ENCODE measurements at places on chromosomes 7 and 10.

GRCh38 chr7:28813243-28813962 is 144.7 kb downstream of the TRIL start:
- DNase-seq: no peak

- no peak for DNase-seq
These were observed 685.3 kb upstream of the GALNT17 start for GRCh38 chr7:70446448-70447143.

DNA sequence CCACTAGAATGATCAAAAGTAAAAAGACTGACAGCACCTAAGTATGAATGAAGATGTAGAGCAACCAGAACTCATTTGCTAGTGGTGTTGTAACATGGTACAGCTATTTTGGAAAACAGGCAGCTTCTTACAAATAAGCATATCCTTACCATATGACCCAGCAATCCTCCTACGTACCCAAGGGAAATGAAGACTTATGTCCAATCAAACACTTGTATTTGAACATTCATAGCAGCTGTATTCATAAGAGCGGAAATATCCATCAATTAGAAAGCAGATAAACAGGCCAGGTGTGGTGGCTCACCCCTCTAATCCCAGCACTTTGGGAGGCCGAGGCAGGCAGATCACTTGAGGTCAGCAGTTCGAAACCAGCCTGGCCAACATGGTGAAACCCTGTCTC is 53.0 kb downstream of the KLRG2 start:
- DNase-seq: no peak

GRCh38 chr10:104043854-104044253 is 41.8 kb downstream of the COL17A1 start:
- DNase-seq: no peak

GRCh38 chr7:44258865-44259546 is 58.2 kb downstream of the YKT6 start:
- DNase-seq: no peak

GRCh38 chr10:61953183-61953582 is 51.7 kb downstream of the ARID5B start:
- DNase-seq: no peak

DNA sequence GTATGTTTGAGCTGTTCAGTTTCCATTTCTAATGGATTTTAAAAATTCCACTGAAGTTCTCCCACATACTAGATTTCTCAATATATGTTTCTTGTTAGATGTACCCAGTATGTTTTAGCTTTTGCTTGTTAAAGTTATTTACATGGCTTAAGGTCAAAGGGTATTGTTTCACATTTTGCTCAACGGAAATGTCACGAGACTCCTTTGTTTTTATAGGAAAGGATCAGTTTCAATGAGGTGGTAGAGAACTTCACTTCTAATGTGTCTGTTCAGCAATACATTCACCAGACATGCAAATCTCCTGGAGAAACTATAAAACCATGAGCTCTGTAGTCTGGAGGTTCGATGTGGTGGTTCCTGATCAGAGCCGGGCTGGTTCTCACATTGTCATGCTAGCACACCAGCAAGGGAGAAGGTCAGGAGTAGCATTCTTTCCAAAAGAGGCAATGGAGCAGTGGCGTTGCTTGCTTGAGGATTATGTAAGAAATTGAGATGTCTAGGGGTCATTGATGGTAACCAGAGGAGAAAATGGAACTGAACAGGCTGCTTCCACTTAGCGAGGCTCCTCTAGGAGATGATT is 114.0 kb downstream of the RAB18 start:
- DNase-seq: no peak

DNA sequence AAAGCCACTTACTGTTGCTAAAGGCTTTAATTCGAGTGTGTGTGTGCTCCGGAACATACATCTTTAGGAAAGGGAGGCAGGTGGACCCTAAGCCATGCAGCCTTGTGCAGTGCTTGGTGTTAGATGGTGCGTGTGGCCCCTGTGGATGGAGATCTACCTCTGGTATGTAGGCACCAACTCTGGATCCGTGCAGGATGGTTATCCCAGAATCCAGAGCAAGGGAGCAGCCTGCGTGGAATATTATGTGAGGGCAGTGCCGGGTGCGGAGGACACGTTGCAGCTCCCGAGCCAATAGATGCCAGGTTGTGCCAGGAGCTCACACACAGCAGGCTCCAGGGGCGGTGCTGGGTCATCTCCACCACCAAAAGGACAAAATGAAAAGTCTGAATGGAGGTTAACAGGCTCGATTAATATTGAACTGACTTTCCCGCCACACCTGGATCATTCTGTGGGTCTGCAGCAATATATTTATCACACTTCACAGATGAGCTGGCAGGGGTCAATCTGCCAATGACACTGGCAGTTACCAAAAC is 143.0 kb upstream of the NPS start:
- DNase-seq: no peak

DNA sequence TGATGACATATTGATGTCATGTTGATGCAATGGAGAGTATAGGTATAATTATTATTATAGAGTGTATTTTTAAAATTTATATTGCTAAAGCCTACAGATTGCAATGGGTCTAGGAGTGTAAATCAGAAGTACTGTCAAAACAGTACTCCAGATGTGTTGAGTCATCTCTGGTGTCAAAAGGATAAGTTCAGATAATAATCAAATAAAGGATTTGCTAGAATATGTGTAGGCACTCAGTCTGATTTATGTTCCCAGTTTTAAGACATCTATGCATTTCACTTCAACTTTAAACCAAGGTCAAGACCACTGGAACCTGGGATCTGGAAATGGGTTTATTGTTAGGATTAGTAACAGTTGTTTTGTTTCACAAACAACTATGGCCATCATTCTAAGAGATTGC is 342.3 kb upstream of the BMPER start:
- no peak for DNase-seq

DNA sequence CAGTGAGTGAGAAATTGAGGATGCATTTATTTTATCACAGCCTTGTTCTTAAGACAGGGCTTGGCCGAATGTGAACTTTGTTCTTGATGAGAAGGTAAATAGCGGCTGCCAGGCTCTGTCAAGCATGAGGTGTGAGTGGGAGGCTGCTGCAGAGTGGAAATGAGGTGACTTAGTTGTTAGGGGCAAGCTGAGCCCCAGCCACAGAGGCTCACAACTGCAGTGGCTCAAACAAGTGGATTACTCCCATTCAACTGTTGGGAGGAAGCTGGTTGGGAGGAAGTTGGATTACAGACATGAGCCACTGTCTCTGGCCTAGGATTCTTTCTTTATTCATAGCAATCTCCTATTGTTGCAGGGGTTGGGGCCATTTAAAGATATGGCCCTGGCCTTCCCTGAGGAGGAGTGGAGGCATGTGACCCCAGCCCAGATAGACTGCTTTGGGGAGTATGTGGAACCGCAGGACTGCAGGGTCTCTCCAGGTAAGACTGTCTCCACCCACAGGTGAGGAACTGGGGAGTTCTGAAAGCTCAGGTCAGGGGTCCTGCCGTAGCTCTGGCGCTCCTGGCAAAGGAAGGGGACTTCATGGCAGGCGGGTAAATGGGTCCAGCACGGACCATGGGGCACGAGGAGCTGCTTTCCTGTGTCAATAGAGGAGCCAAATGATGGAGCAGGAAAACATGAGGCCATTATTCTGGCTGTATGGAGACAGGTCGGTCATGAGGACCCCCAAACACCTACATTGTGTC is 7.1 kb downstream of the ZSCAN25 start:
- no peak for DNase-seq

- no peak for DNase-seq
These were observed 644.4 kb upstream of the IGFBP3 start for GRCh38 chr7:46565253-46566096.

- no peak for DNase-seq
These were observed 66.5 kb upstream of the INPP5A start for GRCh38 chr10:132471125-132471451.

DNA sequence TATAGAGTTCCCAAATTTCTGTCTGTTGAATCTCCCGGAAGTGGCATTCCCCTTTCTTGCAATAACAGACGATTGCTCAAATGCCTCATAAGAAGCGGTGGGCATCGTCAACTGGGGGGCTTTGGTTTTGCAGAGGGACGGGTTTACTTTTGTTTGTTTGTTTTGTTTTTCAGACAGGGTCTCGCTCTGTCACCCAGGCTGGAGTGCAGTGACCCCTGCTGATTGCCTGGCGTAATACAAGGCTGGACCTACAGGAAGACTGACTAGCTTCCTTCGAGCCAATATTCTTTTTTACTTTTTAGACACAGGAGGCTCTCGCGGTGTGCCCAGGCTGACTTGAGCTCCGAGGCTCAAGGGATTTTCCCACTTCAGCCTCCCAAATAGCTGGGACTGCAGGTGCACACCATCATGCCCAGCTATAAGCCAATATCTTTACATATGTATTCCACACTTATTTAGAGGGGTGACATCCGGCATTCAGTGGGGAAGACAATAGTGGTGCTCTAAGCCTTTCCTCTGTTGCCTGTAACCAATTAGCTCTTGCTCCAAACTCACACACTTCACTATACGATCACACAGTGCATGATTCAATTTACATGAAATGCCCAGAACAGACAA is 58.1 kb downstream of the FHIP2A start:
- no peak for DNase-seq

DNA sequence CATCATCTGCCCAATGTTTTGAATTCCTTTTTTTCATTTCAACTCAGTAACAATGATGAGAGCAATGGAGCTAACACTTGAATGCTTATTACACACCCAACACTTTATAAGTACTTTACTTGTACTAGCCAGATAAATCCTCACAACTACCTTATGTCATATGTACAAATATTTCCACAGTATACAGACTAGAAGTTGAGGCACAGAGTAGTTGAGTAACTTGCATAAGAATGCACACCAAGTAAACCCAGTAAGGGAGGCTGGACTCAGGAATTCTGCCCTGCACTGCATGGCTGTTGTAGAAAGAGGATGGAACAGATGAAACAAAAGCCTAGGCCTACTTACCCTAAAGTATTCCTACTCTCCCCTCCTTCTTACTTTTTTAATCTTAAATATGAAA is 15.8 kb downstream of the DPY19L1 start:
- no peak for DNase-seq

- DNase-seq: no peak
These were observed 12.5 kb upstream of the NKX6-2 start for GRCh38 chr10:132798403-132798802.

GRCh38 chr7:128938544-128939074 is 882 bp downstream of the IRF5 start:
- DNase-seq: no peak

GRCh38 chr10:10797513-10797912 is 220.2 kb upstream of the CELF2 start:
- no peak for DNase-seq

DNA sequence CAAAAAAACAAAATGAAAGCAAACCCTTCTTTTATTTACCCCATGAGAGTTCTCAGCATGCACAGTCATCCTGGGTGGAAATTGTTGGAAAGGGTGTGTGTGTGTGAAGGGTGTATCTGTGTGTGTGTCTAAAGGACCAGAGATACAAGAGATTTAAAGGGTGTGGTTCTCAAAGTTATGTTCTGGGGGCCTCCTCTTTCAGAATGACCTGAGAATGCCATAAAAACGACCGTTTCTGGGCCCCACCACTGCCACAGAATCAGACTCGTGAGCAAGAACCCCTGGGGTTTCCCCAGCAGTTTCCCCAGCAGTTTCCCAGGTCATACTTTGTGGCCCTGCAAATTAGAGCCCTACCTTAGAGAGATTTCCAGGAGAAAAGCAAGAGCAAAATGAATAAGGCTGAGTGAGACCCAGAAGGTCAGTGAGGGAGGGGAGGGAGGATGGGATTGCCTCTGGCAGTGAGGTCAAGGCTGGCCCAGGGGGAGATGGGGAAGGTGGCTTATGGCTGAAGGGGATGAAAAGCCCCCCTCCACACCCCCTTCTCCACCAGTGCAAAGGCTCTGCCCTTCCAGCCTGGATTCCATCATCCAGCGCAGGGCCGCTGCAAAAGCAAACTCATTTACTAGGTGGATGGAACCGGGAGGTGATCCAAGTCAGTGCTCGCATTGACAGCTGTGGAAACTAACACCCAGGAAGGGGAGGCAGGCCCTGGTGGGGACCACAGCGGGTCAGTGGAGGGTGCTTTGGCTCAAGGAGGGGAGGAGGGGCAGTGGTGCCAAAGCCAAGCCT is 10.2 kb downstream of the PYROXD2 start:
- no peak for DNase-seq

DNA sequence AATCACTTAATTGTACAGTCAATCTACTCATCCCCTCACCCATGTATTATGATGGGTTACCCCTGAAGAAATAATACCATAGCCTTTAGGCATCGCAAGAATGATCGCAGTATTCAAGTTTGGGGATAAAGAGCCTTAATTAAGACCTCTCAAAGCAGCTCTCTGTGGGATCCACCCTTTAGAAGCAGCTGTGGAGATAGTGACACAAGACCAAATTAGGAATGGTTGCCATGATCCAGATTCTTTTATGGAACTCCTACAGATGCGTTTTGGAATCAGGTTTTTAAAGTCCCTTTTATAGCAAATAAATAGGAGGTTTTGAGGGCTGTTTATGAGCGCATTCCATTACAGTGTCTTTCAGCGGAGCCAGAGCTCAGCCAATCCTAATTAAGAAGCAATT is 12.2 kb downstream of the TES start:
- DNase-seq: no peak

DNA sequence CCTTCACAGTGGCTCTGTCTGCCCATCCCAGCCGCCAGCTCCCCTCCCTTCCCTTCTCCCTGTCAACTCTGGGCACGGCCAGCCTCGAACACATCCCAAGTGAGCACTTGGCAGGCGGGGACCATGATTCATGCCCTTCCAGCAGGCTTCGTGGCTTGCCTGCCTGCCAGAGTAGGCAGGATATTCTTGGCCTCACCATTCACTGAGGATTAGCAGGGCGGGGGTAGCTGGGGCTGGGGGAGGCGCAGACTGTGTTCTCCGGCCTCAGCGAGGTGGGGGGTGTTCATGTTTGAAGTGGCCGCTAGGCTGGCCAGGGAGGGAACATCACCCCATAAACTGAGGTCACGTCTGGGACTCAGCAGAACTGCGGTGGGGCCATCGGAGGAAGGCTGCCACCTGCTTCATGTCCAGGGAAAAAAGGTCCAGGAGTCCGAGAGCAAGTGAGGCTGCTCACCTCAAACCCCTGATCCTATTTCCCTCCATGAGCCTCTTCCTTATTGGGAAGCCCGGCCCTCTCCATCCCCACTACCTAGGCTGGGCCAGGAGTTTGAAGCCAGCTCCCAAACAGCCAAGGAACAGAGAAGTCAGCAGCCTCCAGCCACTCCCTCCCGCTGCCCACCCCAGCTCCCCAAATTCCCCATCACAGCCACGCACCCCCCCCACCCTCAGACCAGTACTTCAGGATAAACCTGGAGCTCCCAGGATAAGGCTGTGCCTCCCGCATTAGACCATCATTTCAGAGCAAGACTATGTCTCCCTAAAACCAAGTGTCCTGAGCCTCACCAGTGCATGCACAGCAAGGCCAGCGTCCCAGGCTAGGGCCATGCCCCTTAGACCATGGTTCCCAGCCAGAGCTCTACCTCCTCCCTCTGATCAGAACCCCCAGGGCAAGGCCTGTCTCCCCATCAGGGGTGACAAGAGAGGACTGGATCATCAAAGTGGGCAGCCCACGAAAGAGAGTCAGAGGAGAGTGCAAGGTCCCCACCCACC is 42.8 kb upstream of the RABGEF1 start:
- no peak for DNase-seq

GRCh38 chr7:137913985-137914384 is 67.2 kb upstream of the DGKI start:
- DNase-seq: no peak
